Activated CD4-positive, alpha-beta T cell treated with anti-CD3 and anti-CD28 coated beads, Interleukin-2, amount 10 ng/mL, durations not matched to agents 24 days and 14 days (primary cell): ENCODE measurements at places on chromosomes 4 and X. TPM values are rescaled to one million over a fixed set of nuclear protein-coding genes. Genes with fewer than 3 reads are reported as not detected.

Gene RRH
- total RNA-seq, result not detected in 2 replicates

Gene GAGE13
- total RNA-seq, result not detected in 2 replicates

- DNase-seq, result no peak
Measured at GRCh38 chr4:125741825-125742452, 427.2 kb downstream of the FAT4 start.

Gene LINC00632
- 5.1 and 5.8 TPM in 2 replicates for total RNA-seq

DNA sequence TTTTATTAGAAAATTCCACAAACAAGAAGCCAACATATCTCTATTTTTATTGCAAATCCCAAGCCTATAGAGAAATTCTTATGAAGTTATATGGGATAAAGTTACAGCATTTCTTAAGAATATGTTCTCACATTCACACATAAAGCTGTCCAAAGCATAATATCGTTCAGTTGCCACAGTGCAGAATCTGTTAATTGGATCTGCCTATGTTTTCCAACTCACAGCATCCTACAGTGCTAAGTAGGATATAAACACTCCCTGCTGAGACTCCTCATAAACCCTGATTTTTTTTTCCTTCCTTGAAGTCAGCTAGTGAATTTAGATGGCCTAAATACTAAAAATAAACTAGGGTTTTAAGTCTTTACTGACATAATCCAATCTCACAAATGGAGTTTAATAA is 307.9 kb downstream of the PDGFC start:
- DNase-seq, result no peak

- DNase-seq, result peak; percentile 14
Measured at GRCh38 chr4:141999446-142000143, 363.2 kb downstream of the IL15 start.

Gene CSN1S1
- not detected in 2 replicates for total RNA-seq

GRCh38 chr4:2356123-2357069 is 62.0 kb downstream of the ZFYVE28 start:
- DNase-seq, result no peak

DNA sequence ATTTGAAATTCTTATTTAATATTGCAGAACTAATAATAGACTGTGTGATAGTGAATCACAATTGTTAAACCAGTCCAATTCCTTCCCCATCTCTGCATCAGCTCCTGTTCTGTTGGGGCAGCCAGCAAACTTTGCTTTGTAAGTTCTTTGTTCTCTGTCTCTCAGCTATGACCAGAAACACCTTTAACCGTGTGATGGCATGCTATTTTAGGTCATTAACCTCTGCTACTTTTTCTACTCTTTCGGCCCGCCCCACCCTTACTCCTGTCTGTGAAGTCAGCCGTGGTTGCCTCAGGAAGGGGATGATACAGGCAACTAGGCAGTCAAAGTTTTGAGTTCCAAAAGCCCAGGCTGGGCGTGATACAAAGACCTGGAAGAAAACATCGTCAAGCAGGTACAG is 51.3 kb upstream of the EGFL6 start:
- DNase-seq, result no peak

Gene ZNF157
- total RNA-seq, result 0.31 and 0.40 TPM in 2 replicates

- DNase-seq, result no peak
Measured at GRCh38 chr4:67109276-67109675, 436.0 kb downstream of the CENPC start.

DNA sequence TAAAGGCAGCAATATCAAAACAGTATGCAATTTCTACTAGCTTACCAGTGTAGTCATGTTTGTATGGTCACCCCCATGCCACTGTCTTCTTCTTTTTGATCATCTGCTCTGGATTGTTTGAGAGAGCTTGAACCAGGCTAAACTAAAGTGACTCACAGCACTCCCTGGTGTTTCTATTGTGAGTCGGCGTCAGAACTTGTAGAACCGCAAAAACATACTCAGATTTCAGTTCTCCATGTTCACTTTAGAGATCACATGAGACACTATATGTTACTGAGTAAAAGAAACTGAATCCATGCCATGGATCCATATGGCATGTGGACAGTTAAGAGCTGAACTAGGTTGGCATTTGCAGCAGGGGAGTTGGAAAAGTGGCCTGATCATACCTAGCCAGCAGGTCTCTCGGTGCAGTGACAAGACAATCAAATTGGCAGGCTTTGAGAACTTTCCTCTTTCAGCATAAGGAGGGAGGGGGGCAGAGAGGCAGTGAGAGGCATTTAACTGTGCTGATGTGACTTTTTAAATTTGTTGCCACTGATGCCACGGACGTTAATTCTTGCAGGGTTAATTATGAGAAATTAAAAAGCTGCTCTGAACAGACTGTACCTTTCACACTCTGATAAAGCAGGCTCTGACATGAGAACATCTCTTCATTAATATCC is 88.4 kb downstream of the AFF2 start:
- DNase-seq, result no peak

GRCh38 chr4:84362896-84363655 is 136.0 kb downstream of the NKX6-1 start:
- DNase-seq, result no peak

Gene FGFR3
- 0.30 and 0.38 TPM in 2 replicates for total RNA-seq
